ENCODE measurements at places on chromosomes 1 and 21. TPM values are rescaled to one million over a fixed set of nuclear protein-coding genes. Genes with fewer than 3 reads are reported as not detected.

- no peak for DNase-seq
Measured at GRCh38 chr1:26075421-26076144, 8.2 kb upstream of the TRIM63 start.

GRCh38 chr1:247100676-247101279, 3.4 kb downstream of the ZNF669 start:
- no peak for DNase-seq

- DNase-seq: no peak
Measured at GRCh38 chr1:87669674-87670073, 341.0 kb downstream of the LMO4 start.

DNA sequence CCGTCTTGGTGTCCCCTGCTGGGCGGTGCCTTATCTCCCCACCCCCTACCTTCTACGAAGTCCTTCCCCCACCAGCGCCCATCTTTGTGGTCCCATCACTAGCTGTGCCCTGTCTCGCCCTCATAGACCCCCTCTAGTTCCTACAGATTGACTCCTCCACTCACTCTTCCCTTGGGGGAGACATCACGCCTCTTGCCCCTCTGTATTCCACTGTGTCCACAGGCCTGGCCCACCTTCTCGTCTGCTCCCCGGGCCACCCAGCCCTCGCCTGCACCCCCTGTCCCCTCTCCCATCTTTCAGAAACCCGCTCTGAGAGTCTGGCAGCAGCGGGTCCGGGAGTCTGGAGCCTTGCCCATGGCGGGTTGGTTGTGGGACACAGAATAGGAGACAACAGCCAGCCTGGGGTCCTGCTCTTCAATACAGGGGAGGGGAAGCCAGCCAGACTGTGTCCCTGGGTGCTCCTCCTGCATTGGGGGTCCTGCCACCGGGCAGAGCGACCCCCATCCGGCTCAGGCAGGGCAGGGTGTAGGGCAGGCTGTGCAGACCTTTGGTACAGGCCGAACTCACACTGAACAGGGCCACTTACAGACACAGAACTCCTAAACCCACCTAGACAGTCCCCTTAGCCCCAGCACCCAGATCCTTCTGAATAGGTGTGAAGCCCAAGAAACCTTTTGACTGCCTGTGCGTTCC, 1.1 kb downstream of the RNF187 start:
- DNase-seq: no peak

CHRNB2 gene
- 0.20 TPM for polyA plus RNA-seq

- no peak for DNase-seq
Measured at GRCh38 chr1:234340528-234340927, 32.7 kb upstream of the COA6 start.

ADAMTS1 gene
- polyA plus RNA-seq: 37.6 TPM

DNA sequence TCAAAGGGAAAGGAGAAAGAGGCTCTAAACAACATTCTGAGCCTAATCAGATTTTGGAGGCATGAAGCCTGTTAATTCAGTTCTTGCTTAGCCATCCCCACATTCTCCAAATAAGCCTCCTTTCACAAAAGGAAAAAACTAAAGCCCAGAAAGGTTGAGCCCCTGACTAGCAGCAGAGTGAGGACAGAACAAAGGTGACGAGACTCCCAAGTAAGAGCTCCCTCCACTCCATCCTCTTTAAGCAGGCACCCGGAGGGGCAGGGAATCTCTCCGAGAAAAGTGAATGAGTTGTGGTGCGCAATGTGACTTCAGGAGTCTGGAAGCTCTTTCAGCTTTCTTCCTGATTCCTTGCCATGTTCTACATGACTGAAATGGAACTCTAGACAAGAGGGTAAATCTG, 43.4 kb upstream of the MYBPHL start:
- DNase-seq: no peak

GRCh38 chr1:243316366-243316989, 60.6 kb downstream of the SDCCAG8 start:
- peak; percentile 54 for DNase-seq

DNA sequence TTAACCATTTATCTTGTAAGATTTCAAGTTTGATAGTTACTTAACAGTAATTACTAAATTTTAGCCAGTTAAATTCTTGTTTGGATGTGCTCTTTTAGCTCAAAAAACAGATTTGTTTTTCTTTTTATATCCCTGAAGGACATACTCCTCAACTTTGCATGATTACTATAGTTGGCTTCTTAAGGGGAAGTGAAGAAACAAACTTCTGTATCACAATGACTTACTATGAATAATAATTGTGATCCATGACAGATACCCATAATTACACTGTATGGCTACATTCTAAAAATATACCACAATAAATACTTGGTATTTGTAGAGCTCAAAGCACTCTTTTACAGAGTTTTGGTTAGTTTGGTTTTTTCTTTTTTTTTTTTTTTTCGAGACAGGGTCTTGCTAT, 55.8 kb downstream of the IARS2 start:
- DNase-seq: no peak

- no peak for DNase-seq
Measured at GRCh38 chr1:157407917-157408525, 144.3 kb downstream of the FCRL5 start.

GRCh38 chr1:48627486-48627885, 149.2 kb downstream of the BEND5 start:
- DNase-seq: peak; percentile 64

DNA sequence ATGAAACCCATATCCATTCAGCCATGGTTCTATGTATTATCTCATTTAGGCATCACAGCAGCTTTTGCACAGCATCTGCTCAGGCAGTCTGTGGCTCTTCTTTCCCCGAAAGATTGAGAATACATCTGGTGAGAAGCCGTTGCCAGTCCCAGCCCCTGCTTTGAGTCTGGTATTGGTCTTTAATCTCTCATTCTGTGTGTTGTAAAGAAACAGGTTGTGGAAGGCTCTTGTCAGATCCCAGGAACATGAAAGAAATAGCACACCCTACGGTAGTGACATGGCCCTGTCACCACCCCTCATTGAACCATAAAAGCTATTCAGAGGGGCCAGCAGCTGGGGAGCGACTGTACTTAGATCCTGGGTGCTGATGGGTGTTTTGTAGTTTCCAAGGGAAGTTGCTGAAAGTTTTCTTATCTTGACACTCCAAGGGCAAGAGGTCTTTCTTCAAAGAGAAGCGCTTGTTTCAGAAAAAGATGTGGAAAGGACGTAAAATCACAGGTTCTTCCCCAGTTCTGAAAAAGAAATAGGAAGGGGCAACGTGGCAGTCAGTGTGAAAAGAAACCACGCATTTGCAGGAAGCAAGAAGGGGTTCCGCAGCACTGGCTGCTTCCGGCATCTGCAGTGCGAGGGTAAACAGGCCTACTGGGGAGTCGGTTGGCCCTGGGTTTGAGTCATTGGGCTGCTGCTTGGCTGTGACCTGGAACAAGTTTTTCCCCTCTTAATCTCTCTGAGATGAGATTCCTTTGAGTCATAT, 145.0 kb downstream of the DHRS3 start:
- DNase-seq: no peak

TP73 gene
- polyA plus RNA-seq: 0.60 TPM

IL20 gene
- not detected for polyA plus RNA-seq

DNA sequence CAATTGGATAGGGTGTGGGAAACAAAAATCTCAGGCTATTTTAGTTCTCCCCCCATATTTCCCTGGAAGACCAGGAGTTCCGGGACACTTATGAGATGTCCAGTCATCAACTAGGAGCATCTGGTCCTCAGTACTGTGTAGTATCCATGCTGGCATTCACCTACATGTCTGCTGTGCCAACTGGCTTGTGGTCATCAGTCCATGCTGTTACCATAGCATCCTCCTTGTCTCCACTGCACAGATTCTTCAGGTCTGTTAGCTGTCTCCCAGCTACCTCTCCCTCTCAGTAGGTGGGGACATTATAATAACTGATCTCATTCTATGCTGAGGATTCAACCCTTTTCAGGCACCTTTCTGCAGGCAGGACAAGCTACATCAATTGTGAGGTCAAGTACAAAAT, 302.9 kb downstream of the BARHL2 start:
- no peak for DNase-seq

OVAAL gene
- not detected for polyA plus RNA-seq

GRCh38 chr1:2632561-2633361, at the start of gene MMEL1:
Gene MMEL1, minus strand, starts transcription at chr1:2633016. Its CDS starts 3,532 bp downstream, at chr1:2629484.
- no peak for DNase-seq

DNA sequence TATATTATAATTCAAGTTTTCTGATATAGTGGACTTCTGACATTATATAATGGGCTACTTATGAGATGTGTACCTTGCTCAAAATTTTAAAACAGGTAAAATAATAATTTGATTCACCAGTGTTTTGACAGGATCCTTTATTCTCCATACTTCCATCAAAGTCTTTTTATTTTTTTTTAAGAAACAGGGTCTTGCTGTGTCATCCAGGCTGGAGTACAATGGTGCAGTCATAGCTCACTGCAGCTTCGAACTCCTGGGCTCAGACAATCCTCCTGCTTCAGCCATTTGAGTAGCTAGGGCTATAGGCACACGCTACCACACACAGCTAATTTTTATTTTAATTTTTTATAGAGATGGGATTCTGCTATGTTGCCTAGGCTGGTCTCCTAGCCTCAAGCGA, 129.4 kb downstream of the NRDC start:
- no peak for DNase-seq

DNA sequence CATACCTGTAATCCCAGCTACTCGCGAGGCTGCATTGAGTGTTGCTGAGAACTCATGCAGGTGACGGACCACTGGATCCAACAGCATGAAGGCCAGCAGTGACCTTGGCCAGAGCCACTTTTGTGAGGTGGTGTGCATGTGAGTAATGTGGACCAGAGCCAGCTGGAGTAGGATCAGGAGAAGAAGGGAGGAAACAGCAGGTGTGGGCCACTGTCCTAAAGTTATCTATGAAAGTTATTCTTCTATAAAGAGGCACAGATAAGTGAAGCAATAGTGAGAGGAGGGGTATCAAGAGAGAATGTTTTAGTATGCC, 47.8 kb downstream of the TCP10L start:
- DNase-seq: no peak

KDF1 gene
- polyA plus RNA-seq: not detected

DNA sequence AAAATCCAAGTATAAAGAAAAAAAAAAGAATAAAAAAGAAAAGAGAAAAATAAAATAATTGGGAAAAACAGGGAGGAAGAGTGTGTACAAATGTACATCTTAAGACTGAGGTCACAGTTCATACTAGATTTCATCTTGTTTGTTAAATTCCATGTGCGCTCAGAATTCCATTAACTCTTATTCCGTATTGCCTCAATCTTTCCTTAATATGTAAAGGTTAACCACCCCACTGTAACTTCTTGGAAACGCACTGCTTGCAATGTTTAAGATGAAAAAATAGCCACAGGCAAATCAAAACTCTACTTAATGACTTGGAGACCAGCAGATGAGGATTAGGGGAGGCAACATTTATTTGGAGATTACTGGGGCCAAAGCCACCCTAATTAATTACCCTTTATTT, 23.9 kb upstream of the KCNE1 start:
- no peak for DNase-seq

TIAM1 gene
- 10.6 TPM for polyA plus RNA-seq

GRCh38 chr1:178784131-178784536, 59.1 kb downstream of the RALGPS2 start:
- DNase-seq: no peak

- no peak for DNase-seq
Measured at GRCh38 chr1:17611991-17612390, 72.5 kb downstream of the ARHGEF10L start.

CFHR1 gene
- 0.35 TPM for polyA plus RNA-seq

DNA sequence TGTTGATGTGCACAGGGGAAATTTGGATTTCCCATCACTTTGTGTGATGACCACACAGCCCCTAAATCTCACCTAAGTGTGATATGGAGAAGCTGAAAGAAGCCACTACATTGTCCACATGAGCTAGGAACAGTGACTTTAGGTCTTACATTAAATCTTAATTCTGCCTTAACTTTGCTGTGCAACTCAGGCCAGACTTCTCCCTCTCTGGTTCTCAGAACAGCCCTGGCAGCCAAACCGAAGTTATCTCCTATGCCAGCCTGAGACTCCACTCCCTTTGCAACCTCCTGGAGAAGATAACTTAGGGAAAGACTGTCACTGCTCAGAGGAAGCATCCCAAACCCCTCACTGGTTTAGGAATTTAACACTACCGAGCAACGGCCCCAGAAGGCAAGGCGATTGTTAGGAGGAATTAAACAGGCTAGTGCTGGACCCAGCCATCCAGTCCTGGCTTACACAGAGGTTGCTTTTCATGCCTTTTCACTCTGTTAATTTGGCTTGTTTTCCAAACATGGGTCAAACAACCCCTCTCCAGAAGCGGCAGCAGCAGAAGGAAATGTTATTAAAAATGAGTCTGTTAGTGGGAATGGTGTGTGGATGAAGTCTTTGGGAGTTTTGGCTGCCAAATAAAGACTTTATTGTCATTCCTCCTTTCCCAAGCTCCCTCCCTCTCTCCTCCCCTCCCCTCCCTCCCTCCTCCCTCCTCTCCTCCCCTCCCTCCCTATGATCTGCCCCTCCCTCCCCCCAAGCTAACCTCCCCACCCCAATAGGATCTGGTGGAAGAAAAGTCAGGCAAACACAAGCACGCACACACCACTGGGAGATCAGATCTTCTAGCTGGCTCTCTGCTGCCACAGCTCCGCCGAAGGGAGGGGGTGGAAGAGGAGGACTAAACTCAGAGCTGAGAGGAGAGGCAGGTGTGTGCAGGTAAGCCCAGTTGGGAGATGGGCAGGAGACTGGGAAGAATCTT, at the start of gene PRELP:
TSS of gene PRELP (plus strand) at position 795 of the 970 bp plus-strand sequence. CDS start 7,379 bp downstream, outside the sequence.
- peak; percentile 58 for DNase-seq

- DNase-seq: peak; percentile 85
Measured at GRCh38 chr1:214123061-214123784, 135.4 kb downstream of the PROX1 start.

DNA sequence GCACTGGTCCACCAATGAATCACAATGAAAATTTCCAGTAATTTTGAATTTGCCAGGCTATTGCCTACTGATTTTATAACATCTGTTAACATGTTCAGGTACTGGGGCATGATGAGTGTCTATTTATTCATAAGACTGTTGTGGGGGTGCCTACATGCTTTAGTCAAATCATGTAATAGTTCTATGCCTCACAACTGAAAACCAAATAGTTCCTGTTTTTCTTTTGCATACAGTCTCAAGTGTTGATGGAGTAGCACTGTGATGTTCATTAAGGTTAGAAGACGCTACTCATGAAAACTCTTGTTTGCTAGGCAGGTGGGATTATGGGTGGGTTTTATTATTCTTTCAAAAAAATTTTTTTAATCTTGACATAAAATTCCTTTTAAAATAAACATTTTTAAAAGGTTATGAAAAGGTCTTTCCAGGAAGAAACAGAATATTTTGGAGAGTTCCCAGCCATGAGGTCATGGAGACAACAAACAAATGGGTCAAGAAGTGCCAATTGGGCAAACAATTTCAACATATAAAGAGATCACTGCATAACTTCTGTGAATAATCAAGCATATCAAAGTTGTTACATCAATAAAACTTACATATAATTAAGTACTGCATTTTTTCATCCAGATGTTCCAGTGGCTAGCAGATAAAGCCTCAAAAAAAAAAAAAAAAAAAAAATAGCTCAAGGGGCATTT, 40.2 kb upstream of the NHLH2 start:
- DNase-seq: no peak

DNA sequence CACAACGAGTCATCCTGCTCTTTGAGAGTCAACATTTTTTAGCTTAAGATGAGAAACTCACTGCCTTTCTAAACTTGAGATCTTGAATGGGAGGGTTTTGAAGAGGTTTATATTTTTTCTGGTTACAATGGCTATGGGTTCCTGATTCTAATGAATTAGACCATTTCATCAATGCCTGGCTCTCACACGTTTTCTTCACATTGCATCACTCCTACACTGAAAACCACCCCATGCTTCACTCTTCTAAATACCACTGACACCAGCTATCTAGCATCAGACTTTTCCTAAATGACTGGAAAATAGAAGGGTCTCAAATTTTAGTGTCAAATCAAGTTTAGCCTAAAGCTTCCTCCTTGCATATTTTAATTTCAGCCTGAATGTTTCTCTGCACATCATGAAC, 606.1 kb upstream of the USP24 start:
- DNase-seq: no peak

GSTM1 gene
- 54.7 TPM for polyA plus RNA-seq

GRCh38 chr1:53631622-53632310, 107.2 kb downstream of the GLIS1 start:
- DNase-seq: no peak
